GM23338 (cell line): ENCODE measurements at places on chromosomes 11 and 22. TPM values are rescaled to one million over a fixed set of nuclear protein-coding genes. Genes with fewer than 3 reads are reported as not detected.

- peak; percentile 45 for DNase-seq
These were observed 122.9 kb downstream of the MAML2 start for GRCh38 chr11:96219981-96220623.

The MUC5AC gene
- not detected in 2 replicates for total RNA-seq

The PATE2 gene
- not detected in 2 replicates for total RNA-seq

DNA sequence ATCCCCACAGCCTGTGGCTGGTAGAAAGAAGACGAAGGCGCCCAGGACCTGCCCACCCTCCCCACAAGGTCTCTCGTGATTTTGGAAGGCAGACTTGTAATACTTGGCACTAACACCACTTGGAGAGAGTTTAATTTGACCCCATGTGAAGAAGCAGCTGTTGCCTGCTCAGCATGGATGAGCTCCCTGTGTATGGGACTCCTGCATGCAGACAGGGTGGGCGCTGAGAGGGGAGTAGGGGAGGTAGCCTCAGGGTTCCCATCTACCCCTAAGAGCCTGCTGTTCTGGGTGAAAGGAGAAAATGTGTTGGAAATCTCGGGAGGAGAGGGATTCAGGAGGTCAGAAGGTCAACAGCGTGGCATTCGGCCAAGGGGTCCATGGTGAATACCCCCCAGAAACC is 625.9 kb downstream of the TBC1D22A start:
- DNase-seq, result no peak

DNA sequence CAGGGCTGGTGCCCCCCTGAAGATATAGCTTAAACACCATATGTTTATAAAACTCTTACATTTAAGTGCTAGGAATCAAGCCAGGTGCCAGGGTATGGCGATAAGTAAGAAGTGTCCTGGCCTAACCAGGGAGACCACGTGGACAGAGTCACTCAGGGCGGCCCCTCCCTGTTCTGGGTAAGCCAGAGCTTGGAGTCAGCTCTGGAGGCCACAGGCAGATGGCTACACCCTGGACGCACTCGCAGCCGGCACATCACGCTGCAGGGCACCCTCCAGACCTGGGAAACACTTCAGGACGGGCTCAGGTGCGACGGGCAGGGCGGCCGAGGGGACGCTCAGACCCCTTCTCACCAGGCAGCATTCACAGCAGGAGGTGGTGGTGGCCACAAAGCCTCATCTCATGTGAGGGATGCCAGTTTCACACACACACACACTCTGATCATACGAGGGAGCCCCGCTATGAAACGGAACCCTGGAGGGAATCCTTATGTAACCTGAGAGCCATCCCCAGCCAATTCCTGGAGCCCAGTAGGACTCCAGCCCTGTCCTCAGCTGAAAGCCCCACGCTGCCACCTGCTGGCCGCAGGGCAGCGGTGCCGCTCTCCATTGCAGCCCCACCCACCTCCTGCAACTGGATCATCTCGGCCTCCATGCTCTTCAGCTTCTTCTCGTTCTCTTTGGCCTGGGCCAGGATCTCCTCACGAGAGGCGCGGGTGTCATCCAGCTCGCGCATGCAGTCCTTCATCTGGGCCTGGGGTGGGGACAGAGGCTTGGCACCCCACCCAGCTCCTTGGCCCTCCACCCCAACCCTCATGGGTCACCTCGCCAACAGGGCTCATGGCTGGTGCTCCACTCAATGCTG is 33.4 kb downstream of the APOL1 start:
- DNase-seq, result peak; percentile 90
